Activated CD4-positive, alpha-beta memory T cell treated with anti-CD3 and anti-CD28 coated beads, Interleukin-2, amount 10 ng/mL, durations not matched to agents 7 days and 5 days (primary cell): ENCODE measurements at places on chromosomes 1 and 21. TPM values are rescaled to one million over a fixed set of nuclear protein-coding genes. Genes with fewer than 3 reads are reported as not detected.

PGLYRP4 gene
- total RNA-seq = not detected

SLC25A33 gene
- total RNA-seq = 2.6 TPM

VHLL gene
- total RNA-seq = not detected

TIE1 gene
- 0.45 TPM for total RNA-seq

RGS21 gene
- not detected for total RNA-seq

LRRC39 gene
- 0.60 TPM for total RNA-seq

AVPR1B gene
- total RNA-seq = not detected

ISG20L2 gene
- 42.0 TPM for total RNA-seq

LCE6A gene
- not detected for total RNA-seq

F3 gene
- total RNA-seq = 0.15 TPM

OR6N1 gene
- total RNA-seq = not detected

CD160 gene
- not detected for total RNA-seq

CAMTA1 gene
- total RNA-seq = 47.3 TPM

MAN1C1 gene
- 24.1 TPM for total RNA-seq

MYOCOS gene
- not detected for total RNA-seq

MATN1 gene
- total RNA-seq = not detected

RGS4 gene
- not detected for total RNA-seq

GPA33 gene
- 0.65 TPM for total RNA-seq

TSPAN2 gene
- total RNA-seq = 2.4 TPM
